Retina (tissue), 1 donor: ENCODE measurements at places on chromosomes 1 and 21.

- no peak for DNase-seq
Measured at GRCh38 chr1:175922254-175922881, 179.0 kb upstream of the TNR start.

GRCh38 chr1:205091043-205091740 lies 6.9 kb upstream of the TMEM81 start:
- no peak for DNase-seq

GRCh38 chr1:233638513-233638912 lies 24.6 kb downstream of the KCNK1 start:
- DNase-seq, result no peak

DNA sequence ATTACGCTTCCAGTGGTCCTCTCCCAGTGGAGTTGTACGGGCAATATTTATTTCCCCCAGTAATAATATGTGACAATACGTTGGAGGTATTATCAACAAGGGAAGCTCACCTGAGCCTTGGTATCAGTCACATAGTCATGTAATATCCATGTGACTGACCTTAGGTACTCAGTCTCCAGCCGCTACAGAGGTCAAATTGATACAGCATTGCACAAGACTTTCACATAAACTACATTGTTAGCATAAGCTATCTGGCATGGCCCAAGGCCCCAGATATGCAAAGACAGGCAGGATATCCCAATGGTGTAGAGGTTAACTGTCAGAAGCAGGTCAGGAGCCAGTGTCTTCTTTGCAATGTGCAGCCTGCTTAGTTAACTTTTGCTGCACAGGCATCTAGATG lies 15.3 kb upstream of the CHIT1 start:
- no peak for DNase-seq

- DNase-seq, result no peak
Measured at GRCh38 chr1:158331106-158331425, 265 bp downstream of the CD1B start.

- no peak for DNase-seq
Measured at GRCh38 chr1:246454655-246455054, 52.4 kb downstream of the SMYD3 start.

DNA sequence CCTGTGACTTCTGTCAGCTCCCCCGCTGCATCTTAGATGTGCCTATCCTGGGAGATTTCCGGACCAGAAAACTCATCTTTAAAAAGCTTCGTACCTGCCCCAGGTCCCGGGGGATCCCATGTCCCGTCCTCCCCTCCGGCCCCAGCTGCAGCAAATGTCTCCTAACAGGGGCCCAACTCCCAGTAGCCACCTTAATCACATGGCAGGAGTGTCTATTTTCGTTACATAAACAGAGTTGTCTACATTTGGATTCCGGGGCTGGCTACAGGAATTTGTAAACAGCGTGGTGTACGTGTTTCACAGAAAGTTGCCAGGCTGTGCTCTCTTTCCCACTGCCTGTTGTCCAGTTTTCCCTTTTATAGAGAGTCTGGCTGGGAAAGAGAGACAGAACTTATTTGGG lies 17.9 kb upstream of the KCNE2 start:
- DNase-seq, result no peak

- DNase-seq, result no peak
Measured at GRCh38 chr1:45429561-45430159, 61.3 kb downstream of the TESK2 start.

DNA sequence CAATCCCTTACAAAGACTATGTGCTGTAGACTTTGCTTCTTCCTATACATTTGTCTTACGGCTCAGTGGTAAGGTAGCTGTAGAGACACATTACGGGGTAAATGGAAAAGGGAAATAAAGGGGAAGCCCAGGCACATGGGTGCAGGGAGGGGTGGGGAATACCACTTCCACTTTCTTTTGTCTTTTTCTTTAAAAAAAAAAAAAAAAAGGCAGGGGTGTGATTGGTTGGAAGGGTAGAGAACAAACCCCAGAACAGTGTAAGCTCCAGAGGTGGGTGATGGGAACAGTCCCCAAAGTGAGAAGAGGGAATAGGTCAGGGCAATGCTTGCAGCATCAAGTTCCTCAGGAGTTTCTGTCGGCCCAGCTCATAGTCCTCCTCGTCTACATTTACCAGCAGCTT lies 3.9 kb downstream of the NIT1 start:
- DNase-seq, result no peak

- DNase-seq, result no peak
Measured at GRCh38 chr1:207908107-207908734, 2.7 kb downstream of the CD34 start.

- DNase-seq, result no peak
Measured at GRCh38 chr1:6507461-6507911, 16.0 kb upstream of the PLEKHG5 start.

GRCh38 chr1:210310562-210311153 lies 18.0 kb upstream of the HHAT start:
- DNase-seq, result no peak

- no peak for DNase-seq
Measured at GRCh38 chr1:198255784-198256183, 99.0 kb downstream of the NEK7 start.

DNA sequence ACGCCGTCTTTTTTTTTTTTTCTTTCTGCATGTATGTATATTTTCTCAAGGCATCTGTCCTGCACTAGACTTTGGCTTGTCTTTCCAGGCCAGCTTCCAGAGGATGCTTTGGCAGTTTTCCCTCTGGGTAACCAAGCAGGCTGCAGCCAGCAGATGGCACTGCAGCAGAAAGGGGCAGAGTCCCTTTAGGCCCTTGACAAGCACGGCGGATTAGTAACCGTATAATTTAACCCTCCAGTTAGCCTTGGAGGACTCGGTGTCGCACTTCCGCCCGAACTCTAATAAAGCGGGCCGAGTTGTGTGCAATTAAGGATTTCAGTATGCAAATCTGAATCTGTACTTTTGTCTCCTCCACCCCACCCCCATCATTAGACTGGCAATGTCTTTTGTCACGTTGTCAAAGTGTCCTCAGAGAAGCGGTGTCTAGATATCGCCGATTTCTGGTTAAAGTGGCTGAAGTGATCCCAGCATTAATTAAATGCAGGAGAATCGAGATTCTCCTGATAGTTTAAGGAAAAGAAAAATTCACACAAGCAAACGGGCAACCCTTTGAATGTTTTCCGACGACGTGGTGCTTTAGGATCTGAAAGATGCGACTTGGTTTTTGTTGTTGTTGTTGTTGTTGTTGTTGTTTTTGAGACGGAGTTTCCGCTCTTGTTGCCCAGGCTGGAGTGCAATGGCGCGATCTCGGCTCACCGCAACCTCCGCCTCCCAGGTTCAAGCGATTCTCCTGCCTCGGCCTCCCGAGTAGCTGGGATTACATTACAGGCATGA lies 1.1 kb upstream of the TMEM167B start:
- peak; percentile 31 for DNase-seq

DNA sequence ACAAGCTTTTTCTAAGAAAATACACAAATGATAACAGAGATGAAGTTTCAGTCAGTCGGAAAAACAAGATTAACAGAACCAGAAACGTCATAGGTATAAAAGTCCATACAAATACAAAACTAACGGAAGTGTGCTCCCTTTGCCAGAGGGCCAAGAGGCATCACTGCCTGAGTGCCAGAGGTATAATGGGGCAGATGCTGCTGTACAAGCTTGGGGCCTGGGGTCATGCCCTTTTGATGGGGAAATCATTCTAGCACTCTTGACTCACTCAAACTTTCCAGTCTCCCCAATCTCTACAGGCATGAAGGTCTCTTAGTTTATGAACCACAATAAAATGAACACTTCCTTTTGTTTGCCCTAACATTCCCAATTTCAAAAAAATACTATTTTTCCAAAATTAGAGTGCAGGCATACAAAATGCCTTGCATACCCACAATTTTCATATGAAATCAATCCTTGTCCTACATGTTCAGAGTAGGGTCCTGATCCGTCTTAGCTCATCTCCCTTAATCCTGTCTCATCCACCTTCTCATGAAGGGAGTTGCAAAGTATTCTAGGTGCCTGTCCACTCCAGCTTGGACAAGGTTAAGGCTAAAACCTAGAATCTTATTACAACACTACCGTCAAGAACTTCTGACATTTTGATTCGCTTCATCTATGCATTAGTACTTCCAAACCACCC lies 1.5 kb downstream of the RPL22 start:
- no peak for DNase-seq

GRCh38 chr1:178344513-178345091 lies 152.2 kb downstream of the CLEC20A start:
- DNase-seq, result peak; percentile 49
